Lung microvascular endothelial cell (primary cell): ENCODE measurements at places on chromosomes 11 and 22. TPM values are rescaled to one million over a fixed set of nuclear protein-coding genes. Genes with fewer than 3 reads are reported as not detected.

DNA sequence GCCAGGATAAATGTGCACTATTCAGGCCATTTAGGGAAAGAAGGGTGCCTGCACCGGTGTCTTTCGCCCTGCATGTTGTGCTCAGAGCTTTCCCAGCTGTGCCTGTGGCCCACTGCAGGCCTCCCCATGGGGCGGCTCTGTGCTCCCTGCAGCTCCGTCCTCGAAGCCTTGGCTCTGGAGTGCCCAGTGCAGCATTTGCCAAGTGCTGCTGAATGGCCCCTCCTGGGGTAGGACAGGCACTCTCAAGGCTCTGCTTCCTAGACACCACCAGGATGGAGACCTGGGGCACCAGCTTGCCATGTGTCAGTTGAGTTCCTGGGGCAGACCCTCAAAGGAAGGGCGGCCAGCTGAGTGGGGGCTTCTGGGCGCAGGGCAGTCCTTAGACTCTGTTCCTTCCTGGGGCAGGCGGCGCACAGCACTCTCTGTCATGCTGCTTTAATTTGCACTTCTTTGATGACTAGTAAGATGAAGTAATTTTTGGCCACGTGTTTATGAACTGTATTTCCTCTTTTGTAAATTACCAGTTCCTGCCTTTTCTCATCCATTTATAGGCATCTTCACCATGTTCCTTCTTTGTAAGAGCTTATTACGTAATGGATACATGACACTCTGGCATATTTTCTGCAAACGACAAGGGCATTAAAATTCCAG is 32.1 kb upstream of the GNB1L start:
- DNase-seq = peak; percentile 88

DNA sequence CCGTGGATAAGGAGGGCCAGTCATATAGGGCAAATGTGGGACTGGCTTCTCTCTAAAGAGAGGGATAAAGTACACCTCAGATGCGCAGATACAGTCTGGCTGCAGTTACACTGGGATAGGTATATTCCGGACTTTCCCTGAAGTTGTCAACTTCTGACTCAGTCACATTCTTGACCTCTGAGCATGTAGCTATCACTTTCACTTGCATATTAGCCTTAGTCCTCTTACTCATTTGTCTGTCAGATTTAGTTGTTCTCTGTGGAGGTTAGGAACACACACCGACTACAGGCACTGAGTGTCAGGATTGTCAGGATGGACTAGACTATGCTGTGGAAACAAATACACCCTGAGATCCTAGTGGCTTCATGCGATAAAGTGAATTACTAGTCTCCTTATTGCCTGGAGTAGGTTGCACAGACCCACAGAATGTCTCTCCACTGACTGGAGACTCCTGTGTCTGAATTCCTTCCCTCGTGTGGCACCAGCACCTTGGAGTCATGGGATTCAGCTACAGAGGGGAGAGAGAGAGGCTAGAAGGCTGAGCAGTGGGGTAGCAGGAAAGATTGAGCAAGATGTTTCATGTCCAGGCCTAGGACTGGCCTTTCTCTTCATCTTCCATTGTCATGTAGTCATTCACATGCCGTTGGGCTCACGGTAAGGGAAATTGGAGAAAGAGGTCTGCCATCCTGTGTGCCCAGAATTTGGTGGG is 654.3 kb downstream of the NTM start:
- peak; percentile 84 for DNase-seq

DNA sequence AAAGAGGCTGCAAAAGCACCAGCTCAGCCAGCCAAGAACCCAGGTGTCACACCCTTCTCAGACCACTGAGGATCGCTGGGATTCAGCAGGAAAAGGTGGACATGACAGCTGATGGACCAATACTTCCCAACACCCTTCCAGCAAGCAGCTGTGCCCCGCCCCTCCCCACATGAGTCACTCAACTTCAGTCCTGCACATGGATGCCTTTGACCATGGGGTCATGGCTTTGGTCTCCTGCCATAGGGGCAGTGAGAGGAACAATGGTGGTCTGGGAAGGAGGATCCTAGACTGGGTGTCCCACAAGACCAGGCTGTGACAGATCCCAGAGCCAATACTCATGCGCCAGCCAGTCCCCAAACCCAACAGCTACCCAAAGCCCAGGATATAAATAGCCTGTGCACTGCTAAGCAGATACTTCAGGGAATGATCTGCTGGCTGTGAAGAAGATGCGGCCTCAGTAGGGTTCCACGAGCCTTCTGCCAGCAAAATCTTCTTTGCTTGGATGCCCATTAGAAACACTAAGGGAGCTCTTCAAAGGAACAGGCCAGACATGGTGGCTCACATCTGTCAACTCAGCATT is 5.5 kb upstream of the RGL4 start:
- no peak for DNase-seq

GRCh38 chr22:46069521-46070214 is 80.7 kb upstream of the PPARA start:
- peak; percentile 88 for DNase-seq

GRCh38 chr11:116610190-116610589 is 162.6 kb downstream of the BUD13 start:
- no peak for DNase-seq

- no peak for DNase-seq
Measured at GRCh38 chr11:102967497-102967896, 12.0 kb upstream of the MMP13 start.

DNA sequence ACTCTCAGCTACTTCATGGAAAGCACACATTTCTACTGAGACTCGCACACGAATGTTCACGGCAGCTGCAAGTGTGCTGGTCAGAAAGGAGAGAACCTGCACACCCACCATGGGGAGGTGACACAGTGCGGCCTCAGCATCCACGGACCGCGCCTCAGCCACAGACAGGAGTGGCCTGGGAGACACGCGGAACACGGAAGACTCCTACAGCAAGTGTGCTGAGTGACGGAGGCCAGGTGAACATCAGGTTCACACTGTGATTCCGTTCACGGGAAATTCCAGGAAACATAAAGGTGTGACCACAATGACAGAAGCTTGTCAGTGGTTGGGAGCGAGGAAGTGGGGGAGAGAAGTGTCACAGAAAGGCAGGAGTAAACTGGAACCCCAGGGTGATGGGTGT is 13.3 kb upstream of the MOB2 start:
- DNase-seq = no peak

- no peak for DNase-seq
Measured at GRCh38 chr22:47797342-47797945, 1035.0 kb downstream of the TBC1D22A start.

DNA sequence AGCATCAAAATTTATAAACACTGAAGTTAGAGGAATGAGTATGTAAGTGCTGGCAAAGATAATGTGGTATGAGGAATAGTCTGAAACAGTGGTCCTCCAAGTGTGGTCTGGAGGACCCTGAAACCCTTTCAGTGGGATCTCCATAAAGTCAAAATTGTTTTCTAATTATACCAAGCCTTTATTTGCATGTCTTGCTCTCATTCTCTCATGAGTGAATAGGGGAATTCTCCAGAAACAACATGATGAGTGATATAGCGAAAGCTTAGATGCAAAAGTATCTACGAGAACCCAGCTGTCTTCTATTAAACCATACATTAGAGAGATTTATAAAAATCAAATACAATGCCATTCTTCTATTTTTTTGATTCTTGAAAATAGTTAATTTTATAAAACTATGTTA is 145.0 kb upstream of the RAG2 start:
- no peak for DNase-seq

GRCh38 chr11:128528294-128528693 is 59.1 kb downstream of the ETS1 start:
- no peak for DNase-seq

GRCh38 chr11:77127920-77128691 is at the start of gene MYO7A:
TSS of gene MYO7A (plus strand) at chr11:77128246. CDS start at chr11:77130635, 2,389 bp downstream.
- no peak for DNase-seq

DNA sequence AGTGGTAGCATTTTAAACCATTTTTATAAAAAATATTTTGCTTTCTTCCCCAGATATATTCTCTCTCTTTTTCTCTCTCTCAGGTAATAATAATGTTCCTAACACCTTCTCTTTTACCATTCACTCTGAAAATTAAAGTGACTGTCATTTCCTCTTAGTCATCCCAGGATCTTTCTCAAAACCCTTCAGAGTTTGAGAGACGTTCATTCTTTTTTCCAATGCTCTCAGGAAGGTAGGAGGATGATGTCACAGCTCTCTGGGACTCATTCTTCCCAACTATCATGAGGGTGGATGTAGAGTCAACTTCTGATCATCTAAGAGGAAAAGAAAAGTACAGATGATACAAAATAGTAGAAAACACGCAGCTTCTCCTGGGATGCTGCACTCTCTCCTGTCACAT is 60.2 kb upstream of the CRTAM start:
- peak; percentile 57 for DNase-seq

DNA sequence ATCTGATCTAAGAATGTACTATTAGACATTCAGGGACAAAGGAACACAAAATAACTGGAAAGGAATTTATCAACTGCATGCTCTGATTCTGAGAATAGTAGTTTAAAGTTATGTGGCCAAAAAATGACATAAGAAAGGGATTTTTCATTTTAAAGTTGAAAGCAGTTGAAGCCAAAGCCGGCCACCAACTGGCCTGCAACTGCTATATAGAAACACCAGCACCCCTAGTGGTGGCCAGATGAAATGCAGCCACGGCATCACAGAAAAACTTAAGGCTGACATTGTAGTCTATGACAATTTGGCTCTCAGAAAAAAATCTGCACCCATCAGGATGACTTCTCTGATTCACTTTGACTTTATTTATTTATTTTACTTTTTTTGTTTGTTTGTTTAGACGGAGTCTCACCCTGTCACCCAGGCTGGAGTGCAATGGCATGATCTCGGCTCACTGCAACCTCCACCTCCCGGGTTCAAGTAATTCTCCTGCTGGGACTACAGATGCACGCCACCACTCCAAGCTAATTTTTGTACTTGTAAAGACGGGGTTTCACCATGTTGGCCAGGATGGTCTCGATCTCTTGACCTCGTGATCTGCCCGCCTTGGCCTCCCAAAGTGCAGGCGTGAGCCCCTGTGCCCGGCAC is 59.2 kb downstream of the SLC35F2 start:
- DNase-seq = peak; percentile 80

DNA sequence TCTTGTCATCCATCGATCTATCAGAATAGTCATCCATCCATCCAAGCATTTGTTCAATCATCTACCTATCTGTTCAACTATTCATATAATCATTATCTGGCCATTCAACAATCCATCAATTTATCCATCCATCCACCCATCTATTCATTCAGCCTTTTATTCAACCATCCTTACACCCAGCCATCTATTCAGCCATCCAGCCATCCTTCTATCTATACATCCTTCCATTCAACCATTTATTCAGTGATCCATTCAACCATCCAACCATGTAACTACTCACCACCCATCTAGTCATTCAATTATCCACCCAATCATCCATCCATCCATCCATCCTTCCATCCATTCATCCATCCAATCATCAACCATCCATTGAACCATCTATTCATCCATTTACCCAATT is 106.8 kb downstream of the CEP164 start:
- DNase-seq = no peak

DNA sequence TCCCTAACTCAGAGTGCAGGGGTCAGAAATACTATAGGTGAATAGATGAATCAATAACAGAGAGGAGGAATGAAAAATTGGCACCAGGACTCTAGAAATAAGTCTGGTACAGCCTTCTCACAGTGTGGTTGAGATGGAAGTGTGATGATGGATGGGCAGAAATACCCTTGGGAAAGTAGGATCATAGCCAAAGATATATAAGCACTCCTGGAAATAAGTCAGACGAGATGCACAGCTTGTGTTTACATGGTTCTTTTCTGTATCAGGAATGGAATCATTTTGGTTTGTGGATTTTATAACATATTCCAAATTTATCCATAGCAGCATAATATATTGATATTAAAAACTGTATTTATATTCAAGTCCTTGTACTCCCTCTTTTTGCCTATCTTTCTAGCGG is 33.5 kb upstream of the SEZ6L start:
- DNase-seq = no peak

DNA sequence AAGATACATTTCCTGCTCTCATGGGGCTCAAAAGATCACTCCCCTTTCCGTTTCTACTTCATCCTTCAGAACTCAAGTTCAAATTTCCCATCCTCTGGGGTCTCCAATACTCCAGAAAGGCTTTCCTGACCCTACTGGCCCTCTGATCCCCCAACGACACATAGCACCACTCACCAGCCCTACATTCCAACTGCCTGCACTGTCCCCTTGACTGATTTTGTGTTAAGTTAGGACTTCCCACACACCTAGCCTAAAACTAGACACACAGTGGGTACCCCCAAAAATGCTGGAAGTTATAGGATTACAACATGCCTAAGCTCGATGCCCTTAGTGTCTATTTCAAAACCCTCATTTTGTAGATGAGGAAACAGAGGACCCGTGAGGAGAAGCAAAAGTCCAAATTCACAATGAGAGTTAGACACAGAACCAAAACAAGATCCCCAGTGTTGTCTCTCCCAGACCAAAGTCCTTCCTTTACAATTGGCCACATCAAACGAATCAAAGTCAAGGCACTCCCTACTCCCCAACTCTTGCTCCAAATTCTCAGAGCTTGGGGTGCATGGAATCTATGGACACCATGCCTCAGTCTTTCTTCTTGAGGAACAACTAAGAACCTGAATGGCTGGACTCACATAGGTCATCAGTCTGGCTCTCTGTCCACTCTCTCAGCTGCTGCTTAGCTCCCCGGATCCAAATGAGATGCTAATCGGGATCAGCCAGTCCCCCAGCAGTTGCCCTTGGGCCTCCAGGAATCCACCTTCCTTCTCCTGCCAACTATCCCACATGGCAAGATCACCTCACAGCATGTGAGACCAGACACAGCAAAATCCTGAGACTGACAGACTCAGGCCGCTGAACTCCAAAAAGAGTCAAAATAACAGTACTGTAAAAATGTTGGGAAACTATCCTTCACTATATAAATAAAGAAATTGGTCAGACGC is 1.7 kb downstream of the CLPB start:
- no peak for DNase-seq

DNA sequence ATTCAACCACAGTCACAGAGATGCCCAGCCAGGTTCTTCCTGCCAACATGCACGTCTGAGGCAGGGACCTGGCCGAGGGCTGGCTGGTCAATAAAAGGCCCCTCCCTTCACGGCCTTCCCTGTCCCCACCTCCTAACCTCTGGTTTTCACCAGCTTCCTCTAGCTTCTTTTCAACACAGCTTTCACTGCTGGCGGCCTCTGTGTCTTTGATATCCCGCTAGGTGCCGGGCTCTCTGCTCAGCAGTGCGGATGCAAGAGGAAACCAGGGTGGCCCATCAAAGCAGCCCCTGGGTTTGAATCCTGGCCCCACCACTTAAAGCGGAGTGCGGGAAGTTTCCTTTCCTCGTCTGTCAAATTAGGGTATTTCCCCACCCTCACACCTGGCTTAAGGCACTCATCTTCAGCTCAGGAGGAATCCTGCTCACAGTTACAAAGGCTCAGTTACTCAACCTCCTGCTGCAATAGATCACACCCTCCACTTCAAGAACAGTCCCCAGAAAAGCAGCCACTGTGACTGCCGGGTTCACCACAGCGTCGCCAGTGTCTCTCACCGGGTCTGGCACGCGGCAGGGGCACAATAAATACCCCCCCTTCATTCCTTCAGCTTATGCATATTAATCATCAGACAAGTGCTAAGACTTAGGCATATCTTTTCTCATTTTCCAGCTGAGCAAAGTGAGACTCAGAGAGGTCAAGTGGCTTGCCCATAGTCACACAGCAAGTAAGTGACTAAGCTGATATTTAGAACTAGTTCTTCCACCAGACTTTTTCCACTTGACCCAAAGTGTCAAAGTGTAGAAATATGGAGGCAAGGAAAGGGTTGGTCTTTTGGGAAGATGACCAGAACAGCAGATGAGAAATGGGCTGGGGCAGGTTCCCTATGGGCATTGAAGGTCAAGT is 45.7 kb downstream of the TXN2 start:
- no peak for DNase-seq

The TMEM121B gene
- total RNA-seq = under 0.01 TPM in 2 replicates

The RAB3IL1 gene
- total RNA-seq = 2.4 and 10.7 TPM in 2 replicates

The KCNK7 gene
- under 0.01 and 0.20 TPM in 2 replicates for total RNA-seq

The TSPO gene
- 310 and 323 TPM in 2 replicates for total RNA-seq

The HIC2 gene
- 1.7 and 3.2 TPM in 2 replicates for total RNA-seq
